Osteoblast (primary cell): ENCODE measurements at places on chromosomes 7 and 10. TPM values are rescaled to one million over a fixed set of nuclear protein-coding genes. Genes with fewer than 3 reads are reported as not detected.

DNA sequence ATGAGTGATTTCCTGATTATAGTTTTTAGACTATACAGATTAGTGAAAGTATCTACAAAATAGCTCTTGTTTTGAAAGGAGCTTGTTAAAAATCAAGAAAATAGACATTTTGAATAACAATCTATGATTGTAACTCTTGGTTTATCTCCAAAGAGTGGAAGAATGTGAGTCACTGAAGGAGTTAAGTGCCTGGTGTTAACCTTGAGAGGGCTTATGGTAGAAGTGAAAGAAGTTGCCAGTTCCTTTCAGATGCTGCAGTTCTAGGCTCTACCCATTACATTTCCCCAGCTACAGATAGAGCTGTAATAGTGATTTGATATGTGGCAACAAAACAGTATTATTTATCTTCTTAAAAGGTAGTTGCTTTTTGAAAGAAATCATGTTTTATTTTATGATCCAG is 12.7 kb downstream of the NRBF2 start:
- peak; percentile 68 for DNase-seq

DNA sequence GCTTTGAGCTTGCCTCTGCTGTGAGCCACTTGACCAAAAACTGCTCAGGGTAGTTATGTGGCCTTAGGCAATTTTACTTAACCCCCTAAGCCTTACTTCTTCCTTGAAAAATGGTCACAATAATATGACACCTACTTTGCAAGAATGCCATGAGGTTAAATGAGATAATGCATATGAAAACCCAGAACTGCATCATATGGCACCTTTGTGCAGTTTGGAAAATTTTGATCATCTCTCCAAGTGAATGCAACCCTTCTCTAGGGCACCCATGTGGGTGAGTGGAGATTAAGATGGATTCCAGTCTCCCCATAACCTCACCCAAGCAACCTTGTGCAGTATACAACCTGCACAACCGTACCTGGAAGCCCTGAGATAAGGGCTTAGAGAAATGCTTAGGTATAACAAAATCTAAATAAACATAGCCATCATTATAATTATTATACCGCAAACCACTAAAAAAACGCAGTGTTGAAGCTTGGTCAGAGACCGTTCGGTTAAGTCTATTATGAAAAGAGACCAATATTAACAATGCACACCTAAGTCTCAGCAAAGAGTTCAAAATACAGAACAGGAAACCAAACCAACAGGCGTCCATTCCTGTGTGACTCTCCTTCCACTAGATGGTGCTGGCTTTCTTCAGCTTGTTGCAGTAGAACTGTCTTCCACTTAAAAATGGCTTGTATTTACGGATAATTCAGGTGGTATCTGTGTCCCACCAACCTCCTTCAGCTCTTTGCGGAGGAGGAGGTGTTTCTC is 21.0 kb upstream of the ASB15 start:
- peak; percentile 15 for DNase-seq

GRCh38 chr10:44925224-44925623 is 14.1 kb downstream of the TMEM72 start:
- DNase-seq, result no peak

DNA sequence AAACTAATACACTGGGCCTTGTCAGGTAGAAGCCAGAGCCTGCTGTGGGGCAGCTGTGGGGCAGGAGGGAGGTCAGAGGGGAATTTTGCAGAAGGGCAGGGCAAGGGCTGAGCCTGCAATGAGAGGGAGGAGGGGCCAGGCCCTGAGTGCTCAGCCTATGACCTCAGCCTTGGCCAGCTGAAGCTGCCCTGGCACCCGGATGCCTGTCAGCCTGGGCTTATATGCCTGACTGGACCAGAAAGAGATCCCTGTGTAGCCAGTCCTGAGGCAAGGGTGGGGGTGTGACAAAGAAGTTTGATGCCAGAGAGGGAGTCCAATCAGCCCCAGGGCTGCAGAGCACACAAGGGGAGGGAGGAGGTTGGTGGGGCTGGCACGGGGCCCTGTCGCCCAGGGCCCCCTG is 22.3 kb upstream of the PRRT4 start:
- DNase-seq, result peak; percentile 72

- DNase-seq, result no peak
Observed at GRCh38 chr7:68425377-68425776, 1172.9 kb upstream of the AUTS2 start.

- peak; percentile 15 for DNase-seq
Observed at GRCh38 chr7:4693152-4693551, 11.1 kb downstream of the FOXK1 start.

DNA sequence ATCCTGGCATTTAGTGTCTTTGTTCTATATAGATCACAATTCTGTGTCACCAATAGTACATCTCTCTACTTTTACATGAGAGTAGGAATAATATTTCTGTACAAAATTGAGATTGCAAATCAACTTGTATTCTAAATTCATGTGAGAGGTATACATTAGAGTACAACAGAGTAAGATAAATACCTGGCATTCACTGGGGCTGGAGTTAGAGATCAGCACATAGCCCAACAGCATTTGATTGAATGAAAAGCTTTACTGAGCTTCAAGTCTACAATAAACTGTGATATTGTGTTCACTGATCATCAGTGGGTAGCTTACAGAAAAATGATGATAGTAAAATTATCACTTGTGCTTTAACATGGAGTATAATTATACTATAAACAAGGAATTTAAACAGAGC is 1114.7 kb downstream of the REEP3 start:
- no peak for DNase-seq

- peak; percentile 5 for DNase-seq
Observed at GRCh38 chr10:47360419-47361040, 12.4 kb downstream of the RBP3 start.

DNA sequence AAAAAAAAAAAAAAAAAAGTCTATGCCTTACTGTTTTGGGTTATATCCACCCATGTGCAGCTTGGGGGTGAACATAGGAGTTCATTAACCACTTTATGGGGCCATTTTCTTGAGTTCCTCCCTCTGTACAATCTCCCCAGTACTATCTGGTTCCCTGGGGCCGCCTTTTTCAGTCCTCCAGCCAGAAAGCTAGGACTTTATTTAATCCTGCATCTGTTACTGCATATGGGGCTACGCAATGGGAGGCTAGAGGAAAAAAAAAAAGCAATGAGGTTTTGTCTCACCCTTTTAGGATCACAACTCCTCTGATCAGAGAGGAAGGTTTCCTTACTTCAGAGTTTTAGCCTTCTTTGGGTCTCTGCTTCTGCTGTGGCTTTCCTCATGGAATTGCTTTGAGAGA is 51.0 kb downstream of the BTRC start:
- DNase-seq, result peak; percentile 6

- no peak for DNase-seq
Observed at GRCh38 chr7:29975561-29975960, 14.0 kb downstream of the SCRN1 start.

- no peak for DNase-seq
Observed at GRCh38 chr7:1693991-1694524, 24.0 kb downstream of the ELFN1 start.

DNA sequence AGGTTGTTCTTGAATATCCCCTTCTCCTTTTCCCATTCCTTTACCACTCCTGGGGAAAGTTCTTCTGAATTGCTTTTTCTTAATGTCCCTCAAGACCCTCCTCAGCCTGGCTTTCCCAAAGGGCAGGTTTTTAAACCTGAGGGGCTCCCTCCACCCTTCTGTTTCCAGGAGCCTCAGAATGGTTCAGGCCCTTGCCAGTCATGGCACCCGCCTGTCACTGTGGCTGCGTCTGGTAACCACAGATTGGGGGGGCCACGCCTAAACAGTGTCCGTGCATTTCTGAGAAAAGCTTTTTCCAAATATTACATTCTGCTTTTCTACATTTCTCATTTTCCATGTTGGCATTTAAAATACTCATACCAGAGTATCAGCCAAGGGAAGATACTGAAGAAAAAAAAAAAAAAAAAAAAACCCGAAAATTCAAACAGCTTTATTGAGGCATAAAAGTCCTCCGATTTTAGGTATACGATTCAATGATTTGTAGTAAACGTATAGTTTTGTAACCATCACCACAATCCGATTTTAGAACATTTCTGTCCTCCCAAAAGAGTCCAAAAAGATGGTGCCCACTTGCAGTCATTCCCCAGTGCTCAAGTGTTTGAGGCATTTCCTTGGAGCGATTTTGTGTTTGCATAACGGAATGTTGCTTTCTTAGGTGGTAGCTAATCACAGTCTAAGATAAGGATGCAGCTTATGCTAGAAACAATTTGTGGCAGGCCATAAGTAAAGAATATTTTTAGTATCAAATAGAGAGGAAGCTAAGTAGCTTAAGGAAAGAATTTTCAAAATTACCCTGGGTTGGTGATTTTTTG is 22.1 kb downstream of the HKDC1 start:
- DNase-seq, result no peak

GRCh38 chr10:11573497-11573896 is 38.0 kb downstream of the USP6NL start:
- DNase-seq, result no peak

DNA sequence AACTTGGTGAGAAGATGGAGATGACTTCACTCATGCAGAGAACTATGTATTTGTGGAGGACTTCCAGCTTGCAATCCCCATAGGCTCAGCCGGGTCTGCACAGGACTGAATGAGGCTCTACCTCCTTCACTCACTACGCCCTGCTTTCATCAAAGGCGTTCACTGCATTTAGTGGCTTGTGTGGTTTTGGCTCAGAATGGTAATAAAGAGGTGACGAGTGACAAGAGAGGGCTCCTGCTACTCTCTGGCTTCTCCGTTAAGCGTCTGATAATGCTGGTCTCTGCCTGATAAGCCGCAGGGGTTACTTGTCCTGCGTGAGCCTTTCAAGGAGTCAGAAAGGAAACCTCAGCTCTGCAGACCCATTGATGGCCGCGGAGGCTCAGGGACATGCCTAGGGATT is 343.4 kb downstream of the PRPF18 start:
- no peak for DNase-seq

DNA sequence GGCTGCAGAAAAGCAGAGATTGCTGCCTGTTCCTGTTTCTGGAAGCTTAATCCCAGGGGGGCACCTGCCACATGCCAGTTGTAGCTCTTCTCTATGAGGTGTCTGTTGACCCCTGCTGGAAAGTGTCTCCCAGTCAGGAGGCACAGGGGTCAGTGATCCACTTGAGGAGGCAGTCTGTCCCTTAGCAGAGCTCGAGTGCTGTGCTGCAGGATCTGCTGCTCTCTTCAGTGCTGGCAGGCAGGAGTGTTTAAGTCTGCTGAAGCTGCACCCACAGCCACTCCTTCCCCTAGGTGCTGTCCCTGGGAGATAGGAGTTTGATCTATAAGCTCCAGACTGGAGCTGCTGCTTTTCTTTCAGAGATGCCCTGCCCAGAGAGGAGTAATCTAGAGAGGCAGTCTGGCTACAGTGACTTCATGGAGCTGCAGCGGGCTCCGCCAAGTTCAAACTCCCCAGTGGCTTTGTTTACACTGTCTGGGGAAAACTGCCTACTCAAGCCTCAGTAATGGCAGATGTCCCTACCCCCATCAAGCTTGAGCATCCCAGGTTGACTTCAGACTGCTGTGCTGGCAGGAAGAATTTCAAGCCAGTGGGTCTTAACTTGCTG is 57.6 kb upstream of the CROT start:
- DNase-seq, result no peak

GRCh38 chr10:28349892-28350291 is 47.0 kb upstream of the MPP7 start:
- DNase-seq, result no peak

The MKRN1 gene
- 69.8 and 71.6 TPM in 2 replicates for total RNA-seq

The THNSL1 gene
- total RNA-seq, result 2.9 and 3.2 TPM in 2 replicates

The MRPL32 gene
- 35.5 and 42.1 TPM in 2 replicates for total RNA-seq

The INPP5A gene
- 20.9 and 22.8 TPM in 2 replicates for total RNA-seq

The GPR15LG gene
- not detected in 2 replicates for total RNA-seq

The INA gene
- 0.29 and 0.36 TPM in 2 replicates for total RNA-seq

The UNCX gene
- total RNA-seq, result not detected in 2 replicates

The CYP2W1 gene
- not detected in 2 replicates for total RNA-seq

The CHRM2 gene
- total RNA-seq, result under 0.01 and 1.2 TPM in 2 replicates

The C10orf67 gene
- total RNA-seq, result not detected in 2 replicates

The AKR1D1 gene
- under 0.01 TPM in 1 of 2 replicates, not detected in the other for total RNA-seq

The SLC26A3 gene
- not detected in 2 replicates for total RNA-seq

The TRIM4 gene
- total RNA-seq, result 26.4 and 29.5 TPM in 2 replicates

The AFAP1L2 gene
- total RNA-seq, result 0.36 TPM in 1 of 2 replicates, not detected in the other
